ENCODE measurements at places on chromosomes 6 and 20.

DNA sequence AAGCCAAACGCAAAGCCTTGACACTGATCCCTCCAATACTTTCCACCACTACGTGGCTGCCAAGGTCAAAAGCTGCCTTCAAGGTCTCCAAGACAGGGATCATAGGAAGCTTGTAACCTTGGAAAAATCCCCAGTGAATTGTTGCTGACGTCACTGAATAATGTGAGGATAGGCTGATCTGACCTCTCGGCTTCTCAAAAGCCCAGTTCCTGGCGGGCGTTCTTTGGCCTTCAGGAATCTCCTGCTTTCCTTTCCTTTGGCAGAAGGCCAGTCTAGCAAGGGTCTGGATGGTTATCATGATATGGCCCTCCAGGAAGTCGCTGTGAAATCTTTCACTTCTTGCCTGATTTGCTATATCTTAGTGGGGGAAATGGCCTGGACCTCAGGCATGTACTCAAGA, 61.4 kb upstream of the TNFAIP3 start:
- no peak for DNase-seq

DNA sequence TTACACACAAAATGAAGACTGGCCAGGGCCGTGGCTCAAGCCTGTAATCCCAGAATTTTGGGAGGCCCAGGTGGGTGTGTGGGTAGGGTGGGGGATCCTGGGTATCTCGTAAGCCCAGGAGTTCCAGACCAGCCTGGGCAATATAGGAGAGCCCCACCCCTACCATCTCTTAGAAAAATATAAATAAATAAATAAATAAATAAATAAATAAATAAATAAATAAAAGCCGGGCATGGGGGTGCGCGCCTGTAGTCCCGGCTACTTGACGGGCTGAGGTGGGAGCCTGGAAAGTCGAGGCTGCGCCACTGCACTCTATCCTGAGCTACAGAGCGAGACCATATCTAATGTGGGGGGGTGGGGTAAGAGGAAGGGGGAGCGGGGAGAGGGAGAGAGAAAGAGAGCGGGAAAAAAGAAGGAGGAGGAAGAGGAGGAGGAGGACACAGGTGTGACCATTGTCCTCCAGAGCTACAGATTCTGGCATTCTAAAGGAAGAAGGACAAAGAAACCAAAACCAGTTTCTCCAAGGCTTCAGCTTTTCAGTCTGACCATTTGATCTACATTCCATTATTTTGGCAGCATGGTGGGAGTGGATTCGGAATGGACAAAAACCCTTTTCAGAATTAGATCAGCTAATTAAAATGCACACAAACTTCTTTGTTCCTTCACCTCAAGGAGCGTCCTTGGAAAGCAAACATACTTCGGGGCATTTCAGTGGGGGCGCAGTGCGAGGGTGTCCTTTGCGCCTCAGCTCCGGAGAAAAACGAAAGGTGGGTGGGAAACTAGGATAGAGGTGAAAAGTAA, 577 bp upstream of the C6orf141 start:
- no peak for DNase-seq

DNA sequence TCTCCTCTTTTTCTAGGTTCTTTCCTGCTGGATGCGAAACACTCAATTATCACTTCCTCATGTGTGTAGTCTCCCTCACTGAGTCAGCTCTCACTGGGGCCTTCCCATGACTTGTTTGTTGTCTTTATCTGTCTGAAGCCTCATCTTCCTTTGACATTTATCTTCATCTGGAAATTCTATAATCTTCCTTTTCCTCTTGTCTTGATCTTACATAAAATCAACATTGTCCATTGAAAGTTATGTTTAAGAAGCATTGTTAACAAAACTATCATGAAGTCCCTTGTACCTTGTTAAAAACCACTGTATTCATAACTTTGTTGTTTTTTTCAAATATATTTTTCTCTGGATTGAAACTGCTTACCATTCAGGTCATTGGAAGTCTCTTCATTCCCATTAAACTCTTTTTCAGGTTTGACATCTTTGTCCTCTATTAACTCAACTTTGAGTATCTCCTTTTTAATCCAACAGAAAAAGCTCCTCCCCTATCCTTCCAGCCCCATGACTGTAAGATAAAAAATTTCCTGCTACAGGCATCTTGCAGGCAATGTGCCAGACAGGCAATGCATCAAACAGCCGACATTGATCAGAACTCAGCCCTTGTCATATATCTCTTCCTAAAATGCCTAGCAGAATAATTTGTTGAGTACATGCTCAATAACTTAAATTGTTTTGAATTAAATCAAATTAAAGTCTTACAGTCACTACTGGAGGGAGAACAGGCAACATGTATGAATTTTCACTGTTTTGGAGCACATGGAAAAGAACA, 34.8 kb downstream of the MYLIP start:
- DNase-seq, result no peak

DNA sequence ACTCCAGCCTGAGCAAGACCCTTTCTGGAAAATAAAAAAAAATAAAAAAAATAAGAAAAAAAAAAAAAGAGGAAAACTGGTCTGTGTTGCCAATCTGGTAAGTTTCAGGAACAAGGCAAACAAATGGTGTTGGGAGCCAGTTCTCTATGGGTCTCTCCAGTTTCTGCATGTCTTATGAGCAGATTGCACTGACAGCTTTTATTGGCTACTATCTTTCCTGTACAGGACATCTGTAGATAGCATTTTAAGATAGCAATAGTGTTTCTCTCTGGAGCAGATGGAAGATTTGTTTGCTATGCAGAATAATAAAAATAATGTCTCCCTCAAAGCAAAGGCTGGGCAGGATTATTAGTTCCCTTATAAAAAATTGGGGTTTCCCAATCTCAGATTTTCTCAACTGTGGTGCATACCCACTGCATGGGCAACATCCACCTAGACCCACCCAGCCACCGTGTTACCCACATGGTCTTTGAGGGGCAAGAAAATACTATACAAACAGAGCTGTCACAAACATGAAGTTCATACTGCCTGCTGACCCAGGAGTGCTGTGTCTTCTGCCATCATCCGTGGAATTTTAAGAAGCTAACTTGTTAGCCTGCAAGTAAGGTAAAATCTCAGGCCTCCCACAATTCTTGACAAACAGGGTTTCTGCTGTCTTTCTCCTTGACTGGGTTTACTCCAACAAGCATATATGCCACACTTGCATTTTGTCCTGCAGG, 9.5 kb downstream of the GMDS start:
- no peak for DNase-seq

DNA sequence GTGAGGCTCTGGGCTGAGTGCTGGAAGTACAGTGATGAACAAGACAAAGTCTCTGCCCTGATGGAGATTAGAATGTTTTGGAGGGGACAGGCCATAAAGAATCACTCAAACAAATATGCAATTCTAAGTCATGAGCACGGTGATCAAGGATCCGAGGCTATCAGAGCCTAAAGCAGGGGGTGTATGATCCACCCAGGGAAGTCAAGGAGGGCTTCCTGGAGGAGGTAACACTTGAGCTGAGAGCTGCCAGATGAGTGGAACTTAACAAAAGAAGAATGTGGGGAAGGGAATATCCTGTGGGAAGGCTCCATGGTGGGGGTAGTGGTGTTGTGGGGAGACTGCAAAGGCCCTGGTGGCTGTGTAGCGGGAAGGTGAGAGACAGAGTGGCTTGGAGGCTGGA, 12.2 kb downstream of the BPIFB4 start:
- DNase-seq, result no peak

DNA sequence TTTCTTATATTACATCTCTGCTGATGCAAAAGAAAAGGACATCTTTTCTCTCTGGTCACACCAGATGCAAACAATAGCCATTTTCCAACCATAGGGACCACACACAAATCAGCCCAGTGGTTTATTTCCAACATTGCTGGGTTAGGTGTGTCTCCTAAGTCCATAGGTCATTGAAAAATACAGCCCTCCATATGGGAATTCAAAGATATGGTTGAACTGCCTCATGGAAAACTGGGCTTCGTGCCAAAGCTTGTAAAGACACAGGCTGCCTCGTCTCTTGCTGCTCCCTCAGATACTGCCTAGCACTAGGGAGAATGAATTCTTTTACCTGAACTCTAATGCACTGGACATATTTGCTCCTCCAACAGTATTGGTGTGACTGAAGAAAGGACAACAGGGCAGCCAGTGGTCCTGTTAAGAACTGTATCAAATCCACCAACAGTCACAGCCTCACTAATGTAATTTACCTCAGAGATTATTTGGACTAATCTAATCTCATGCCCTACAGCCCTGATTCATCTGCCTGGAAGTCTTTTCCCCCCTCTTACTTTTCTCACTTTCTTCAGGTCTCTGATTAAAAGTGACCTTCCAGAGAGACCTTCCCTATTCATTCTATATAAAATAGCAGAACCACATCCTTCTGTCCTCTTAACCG, 48.3 kb upstream of the TBC1D32 start:
- no peak for DNase-seq

DNA sequence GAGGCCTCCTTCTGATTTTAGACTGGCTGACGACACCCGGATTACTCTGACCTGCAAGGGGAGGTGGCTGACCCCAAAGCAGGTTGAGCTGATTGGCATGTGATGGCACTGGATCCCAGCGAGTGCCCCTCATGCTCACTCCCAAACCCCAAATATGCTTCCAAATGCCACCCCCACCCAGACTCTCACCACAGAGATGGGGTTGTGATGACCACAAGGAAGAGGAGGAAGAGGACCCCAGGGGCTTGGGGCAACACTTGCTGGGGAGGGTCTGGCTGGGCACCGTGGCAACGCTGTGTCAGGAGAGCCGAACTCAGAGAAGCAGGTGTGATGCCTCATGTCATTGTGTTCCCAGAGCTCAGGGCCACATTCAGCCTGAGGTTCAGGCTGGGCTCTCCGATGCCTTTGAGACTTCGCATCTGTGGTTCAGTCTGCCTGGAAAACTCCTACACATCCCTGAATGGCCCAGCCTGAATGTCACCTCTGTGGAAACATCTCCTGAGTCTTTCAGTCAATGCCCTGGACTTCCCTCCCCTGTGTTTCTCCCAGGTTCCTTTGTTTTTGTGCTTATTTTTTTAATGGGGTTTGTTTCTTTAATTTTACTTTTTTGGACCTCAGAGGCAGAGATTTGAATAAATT, 169.1 kb upstream of the PMEPA1 start:
- no peak for DNase-seq

- no peak for DNase-seq
Measured at GRCh38 chr6:13735031-13735430, 23.4 kb upstream of the RANBP9 start.

DNA sequence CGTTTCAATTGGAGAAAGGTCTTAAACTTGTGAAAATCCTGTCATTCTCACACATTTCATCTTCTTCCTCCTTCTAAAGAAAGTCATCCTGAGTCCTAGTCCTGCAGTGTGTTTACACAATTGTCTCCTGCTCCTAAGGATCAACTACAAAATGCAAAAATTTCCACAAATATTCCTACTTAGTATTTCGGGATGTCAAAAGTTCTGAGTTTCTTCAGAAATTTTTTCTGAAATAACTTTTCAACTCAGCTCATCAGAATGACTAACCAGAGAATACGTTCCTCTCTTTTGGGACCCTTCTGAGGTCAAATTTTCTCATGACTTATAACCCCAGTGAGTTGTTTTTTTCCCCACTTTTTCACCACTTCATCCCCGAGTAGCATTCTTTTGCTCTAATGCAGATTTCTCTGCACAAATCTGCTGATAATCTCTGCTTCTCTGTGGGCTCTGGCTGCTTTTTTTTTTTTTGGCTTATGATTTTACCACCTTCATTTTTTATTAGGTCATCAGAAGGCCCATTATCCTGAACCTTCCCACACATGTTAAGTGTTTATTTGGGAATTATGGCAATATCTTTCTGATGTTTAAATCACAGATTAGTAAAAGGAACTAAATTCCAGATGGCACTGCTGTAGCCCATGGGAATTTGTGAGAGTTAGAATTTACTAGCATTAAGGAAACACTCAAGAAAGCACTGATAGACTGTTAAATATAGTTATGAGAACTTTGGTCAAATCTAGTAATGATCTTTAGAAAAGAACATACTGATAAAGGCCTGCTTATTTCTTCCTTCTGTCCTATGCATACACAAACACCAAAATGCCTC, 41.4 kb downstream of the MAP3K5 start:
- DNase-seq, result no peak

- DNase-seq, result no peak
Measured at GRCh38 chr6:110681543-110682459, 133.5 kb downstream of the CDK19 start.

DNA sequence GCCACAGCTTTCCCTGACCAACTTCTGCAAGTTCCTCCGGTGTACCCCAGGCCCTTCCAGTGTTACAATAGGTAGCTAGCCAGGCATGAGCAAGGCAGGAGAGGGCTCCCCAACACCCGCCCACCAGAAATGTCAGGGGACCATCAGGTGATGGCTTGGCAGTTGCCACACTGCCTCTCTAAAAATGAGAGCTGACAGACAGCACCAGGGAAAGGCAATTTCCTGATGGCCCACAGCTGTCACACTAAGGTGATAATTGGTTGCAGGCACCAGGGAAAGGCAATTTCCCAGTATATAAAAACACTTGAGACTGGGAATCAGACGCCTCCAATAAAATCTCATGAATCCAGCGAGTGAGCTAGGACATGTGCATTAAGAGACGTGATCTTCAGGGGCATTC, 49.9 kb downstream of the PXDC1 start:
- no peak for DNase-seq

DNA sequence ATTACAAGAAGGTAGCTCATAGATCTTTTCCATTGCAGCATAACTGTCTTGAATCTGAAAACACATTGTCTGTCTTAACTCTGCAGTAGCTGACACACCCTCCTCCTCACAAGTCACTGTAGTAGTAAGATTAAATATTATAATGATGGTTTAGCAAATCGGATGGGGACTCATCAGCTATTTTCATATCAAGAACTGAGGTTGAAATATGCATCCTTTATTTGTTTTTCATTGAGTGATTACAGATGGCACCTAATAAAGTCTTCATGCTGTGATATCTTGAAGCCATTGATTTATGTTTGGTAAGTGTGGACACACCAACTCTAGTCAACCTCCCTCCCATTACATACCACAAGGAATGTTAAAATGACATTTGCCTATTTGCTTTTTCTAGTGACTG, 267.4 kb upstream of the TAB2 start:
- DNase-seq, result no peak

- DNase-seq, result no peak
Measured at GRCh38 chr20:19969106-19969505, 48.1 kb upstream of the NAA20 start.

- DNase-seq, result no peak
Measured at GRCh38 chr6:41430875-41431274, 95.5 kb downstream of the NCR2 start.

GRCh38 chr6:25369036-25369432, 89.9 kb downstream of the CARMIL1 start:
- no peak for DNase-seq

GRCh38 chr6:118218156-118218555, 311.1 kb downstream of the SLC35F1 start:
- no peak for DNase-seq
